ENCODE measurements at places on chromosomes 1 and 21.

- no peak for DNase-seq
Measured at GRCh38 chr1:51936531-51936930, 54.0 kb downstream of the RAB3B start.

DNA sequence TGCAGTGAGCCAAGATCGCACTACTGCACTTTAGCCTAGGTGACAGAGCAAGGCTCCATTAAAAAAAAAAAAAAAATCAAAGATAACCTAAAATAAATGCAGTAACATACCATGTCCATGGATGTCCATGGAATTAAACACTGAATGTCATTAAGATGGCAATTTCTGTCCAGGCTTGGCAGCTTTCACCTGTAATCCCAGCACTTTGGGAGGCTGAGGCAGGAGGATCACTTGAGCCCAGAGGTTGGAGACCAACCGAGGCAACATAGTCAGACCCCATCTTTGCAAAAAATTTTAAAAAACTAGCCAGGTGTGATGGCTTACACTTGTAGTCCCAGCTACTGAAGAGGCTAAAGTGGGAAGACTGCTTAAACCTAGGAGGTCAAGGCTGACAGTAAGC, 100.1 kb downstream of the RUSC1 start:
- no peak for DNase-seq

DNA sequence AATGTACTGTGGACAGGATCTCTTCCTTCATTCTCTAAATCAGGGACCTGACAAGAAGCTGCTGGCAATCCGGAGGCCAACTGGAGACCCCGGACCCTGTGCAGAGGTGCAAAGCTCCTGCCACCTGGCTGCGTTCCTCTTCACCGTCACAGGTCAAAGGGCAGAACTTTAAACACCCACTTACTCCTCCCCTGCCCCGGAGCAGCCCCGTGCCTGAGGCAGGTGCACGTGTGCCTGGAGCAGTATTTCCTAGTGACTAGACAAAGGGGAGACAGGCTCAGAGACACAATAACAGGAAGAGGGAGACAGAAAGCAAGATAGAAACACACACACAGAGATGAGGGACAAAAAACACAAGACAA, 6.6 kb upstream of the PIGC start:
- DNase-seq: no peak

DNA sequence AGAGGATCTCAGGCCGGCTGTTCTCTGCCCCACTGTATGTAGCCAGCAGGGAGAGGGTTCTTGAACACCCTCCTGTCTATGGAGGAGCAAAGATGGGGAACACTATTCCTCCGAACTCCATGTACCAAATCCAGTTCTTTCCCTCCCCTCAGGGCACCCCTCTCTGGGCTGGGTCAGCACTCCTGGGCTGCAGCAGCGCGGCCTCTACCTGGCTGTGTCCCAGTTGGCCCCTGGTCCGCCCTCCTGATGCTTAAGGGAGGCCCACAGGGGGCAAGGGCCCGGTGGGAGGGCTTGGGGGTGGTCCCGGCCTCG, 471 bp upstream of the ADPRS start:
- DNase-seq: no peak

DNA sequence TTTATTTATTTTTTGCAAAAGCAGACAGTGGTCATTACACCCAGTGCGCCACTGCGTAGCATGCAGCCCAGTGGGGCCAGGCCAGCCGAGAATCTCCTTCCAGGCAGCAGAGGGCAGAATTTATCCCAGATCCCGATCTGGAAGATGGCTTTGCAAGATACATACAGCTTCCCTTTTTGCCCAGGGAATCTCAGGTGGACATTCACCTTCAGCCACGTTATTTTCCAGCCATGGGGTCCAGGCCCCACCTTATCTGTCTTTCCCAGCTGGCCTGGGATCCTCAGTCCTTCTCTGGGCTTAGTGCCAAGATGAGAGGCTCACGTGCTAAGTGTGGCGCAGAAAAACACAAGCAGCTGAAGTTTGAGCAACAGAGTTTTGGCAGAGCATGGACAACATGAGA, 123.6 kb downstream of the AJAP1 start:
- no peak for DNase-seq

- no peak for DNase-seq
Measured at GRCh38 chr21:39136711-39137110, 46.5 kb downstream of the PSMG1 start.

DNA sequence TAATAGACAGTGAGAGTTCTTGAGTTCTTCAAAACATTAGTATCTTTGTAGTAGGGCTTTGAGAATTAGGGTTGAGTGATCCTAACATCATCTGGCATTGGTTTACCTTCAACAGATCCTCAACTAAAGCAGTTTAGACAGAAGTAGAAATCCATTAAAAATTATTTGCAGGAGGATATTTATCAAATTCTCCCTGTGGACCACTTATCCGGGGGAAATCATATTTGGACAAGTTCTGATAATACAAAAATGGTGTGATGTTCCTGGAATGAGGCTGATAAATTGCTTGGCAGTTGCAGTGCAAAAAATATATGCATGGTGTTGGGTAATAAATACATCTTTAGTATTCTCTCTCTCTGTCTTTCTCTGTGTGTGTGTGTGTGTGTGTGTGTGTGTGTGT, 115.1 kb upstream of the CHODL start:
- DNase-seq: no peak

DNA sequence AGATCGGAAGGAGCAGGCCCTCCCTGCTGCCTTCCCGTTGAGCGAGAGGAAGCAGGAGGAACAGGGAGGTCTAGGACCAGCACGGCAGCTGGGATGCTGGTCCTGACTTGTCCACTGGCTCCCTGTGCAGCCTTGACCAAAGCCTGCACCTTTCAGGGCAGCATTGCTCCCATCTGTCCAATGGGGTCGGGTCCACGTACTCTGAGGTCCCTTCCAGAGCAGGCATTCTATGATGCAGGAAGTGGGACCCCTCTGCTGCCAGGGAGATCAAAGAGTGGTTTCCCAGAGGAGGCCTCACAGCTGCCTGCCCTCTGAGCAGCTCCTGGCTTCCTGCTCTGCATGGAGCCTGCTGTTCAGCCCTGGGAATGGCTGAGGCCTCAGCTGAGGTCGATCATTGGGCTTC, 21.7 kb upstream of the ZNF362 start:
- DNase-seq: no peak

DNA sequence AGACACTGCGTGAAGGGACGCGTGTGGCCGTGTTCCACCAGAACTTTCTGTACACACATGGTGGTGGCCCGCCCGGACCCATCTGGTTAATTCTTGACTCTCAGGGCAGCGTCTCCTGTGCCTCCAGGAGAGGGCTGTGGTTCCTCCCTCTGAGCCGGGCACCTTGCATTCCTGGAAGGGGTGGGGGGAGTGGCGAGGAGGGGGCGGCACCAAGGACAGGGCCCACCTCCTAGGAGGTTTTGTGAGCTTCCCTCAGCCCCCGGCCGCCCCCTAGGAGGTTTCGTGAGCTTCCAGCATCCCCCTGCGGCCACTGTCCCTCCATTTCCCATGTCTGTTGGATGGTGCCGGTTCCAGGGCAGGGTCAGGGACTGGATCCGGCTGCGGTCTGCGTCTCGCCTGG, 28.9 kb downstream of the FAAP20 start:
- no peak for DNase-seq

DNA sequence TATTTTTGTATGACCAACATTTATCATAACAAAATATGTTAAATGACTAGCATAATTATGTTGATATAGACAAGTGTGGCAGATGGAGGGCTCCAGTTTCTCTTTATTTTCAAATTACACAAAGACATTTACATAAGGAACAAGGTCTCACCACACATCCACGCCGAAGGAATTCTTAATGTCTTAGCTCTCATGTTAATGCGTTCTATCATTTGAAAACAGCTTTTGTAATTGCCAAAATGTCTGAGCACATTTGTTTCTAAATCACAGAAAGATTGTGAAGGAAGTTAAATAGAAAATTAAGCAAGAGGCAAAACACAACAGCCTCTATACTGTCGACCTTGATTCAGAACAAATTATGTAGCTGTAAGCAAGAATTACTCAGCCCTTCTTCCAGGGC, 223.0 kb upstream of the NR5A2 start:
- no peak for DNase-seq

- no peak for DNase-seq
Measured at GRCh38 chr1:236119943-236120484, 22.3 kb upstream of the GPR137B start.

DNA sequence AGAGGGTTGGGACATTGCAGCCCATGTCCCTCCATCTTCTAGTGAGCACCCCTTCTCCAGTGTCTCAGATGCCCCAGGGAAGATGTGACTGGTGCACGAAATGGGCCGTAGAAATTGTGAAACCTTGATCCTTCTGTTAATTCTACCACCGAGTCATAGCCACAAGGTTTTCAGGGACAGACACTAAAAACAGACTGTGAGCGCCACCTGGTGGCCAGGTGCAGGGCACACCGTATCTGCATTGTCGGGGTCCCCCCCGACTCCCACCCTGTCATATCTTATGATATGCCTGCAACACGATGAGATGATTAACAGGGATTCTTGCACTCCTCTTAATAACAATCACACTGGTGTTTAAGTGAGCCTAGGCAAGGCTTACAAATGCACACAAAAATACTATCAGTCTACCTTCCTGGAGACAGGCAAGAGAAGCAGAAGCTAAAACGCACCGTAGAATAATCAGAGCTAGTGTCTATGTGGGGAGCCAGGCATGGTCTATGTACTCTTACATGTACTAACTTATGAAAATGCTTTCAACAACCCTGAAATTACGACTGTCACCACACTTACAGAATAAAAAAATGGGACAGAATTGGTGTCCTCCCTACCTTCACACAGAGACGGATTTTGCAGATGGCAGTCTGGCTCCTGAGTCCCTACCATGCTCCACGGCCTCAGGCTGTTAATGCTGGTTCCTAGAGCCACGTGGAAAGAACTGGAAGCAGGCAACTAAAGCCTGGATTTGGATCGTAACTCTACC, 57.9 kb downstream of the FHAD1 start:
- DNase-seq: no peak

- no peak for DNase-seq
Measured at GRCh38 chr1:190129366-190129765, 348.3 kb downstream of the BRINP3 start.

DNA sequence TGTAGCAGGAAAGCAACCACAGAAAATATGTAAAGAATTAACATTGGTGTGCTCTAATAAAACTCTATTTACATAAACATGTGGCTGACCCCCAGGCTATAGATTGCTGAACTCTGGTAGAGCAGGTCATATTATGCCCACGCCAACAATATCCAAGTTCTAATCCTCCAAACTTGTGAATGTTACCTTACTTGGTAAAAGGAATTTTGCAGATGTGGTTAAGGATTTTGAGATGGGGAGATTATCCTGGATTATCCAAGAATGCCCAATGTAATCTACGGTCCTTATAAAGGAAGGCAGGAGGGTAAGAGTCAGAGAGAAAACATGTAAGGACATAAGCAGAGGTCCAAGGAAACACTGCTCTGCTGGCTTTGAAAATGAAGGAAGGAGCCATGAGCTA, 201.0 kb downstream of the USH2A start:
- no peak for DNase-seq

All from NCI-H446 treated with DMSO at 0.1 percent for 48 hours (cell line).